ENCODE measurements at places on chromosomes 16 and 17.

DNA sequence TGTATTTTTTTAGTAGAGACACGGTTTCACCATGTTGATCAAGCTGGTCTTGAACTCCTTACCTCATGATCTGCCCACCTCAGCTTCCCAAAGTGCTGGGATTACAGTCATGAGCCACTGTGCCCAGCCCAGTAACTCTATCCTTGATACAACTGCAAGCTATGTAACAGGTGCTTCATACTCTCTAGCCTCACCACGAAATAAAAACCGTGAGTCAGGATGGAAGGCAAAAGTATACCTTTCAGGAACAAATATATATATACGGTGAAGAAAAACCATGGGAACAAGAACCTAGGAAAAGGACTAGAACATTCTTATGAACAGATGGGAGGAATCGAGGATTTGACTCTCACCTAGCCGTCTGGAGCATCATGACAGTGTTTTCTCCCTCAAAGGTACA lies 9.6 kb upstream of the FBF1 start:
- DNase-seq, result no peak

DNA sequence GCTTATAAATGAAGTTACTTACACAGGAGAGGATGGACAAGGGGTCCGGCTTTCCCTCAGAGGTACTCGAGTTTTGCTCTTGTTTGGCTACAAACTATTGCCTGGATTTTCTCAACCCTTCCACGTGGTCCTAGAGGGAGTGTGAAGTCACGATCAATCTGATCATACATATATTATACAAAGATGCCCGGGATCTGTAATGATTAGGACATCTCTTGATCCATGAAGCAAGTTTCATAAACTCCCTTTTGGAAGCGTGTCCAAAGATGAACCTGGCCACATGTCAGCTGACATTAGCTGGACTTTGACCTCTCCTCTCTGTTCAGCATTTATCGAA lies 2.3 kb upstream of the CDH11 start:
- DNase-seq, result no peak

DNA sequence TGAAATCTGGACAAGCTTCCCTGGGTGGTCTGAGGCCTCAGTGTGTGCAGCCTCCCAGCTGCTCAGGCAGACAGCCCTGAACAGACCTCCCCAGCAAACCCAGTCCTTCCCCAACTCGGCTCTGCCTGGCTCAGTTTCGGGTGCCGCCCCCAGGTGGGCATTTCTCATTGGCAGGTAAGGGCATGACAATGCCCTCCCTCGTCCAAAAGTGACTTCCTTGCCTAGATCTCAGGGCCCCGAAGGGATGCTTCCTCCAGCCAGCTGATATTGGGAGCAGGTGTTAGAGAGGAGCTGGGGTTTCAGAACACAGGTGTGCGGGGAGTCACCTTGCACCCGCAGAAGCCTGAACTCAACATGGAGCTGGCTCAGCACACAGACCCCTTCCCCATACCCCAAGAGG lies 3.8 kb upstream of the PPL start:
- DNase-seq, result no peak

GRCh38 chr17:62618647-62619416 lies 8.6 kb upstream of the MRC2 start:
- no peak for DNase-seq

GRCh38 chr17:50664788-50665458 lies 30.2 kb downstream of the ABCC3 start:
- DNase-seq, result no peak
